Fibroblast of skin of abdomen (primary cell): ENCODE measurements at places on chromosomes 1 and 21.

DNA sequence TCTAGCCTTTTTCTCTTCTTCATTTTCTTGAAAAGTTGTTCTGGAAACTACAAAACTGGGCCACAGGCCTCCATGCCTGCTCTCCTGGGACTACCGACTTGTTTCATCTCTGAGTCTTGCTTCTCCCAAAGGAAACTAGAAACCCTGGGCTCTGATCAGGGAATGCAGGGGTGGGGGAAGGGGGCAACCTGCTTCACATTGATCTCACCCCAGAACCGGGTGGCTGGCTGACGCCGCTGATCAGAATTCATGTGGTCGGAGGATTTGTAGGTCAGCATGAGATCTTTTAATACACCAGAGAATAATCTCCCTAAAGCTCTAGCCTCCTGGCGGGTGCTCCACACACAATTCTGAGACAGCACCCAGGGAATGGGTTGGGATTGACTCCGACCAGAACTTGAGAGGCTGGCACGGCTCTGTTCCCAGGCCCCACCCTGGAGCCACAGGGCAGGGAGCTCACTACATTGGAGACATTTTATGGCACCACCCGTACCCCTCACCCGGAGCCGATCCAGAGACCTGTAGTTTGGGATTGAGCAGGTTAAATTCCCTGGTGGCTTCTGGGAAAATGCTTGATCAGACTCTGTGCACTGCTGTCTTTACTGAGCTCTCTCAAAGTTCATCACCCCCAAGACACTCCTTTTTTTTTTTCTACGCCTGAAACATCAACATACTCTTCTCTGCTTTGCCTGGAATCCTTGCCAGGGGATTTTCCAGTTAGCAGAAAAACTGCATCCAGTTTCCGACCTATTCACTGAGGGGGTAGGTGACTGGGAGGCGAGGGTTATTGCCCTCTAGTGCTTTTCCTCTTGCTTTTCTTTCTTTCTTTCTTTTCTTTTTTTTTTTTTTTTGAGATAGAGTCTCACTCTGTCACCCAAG is 12.2 kb upstream of the ARHGEF10L start:
- no peak for DNase-seq

DNA sequence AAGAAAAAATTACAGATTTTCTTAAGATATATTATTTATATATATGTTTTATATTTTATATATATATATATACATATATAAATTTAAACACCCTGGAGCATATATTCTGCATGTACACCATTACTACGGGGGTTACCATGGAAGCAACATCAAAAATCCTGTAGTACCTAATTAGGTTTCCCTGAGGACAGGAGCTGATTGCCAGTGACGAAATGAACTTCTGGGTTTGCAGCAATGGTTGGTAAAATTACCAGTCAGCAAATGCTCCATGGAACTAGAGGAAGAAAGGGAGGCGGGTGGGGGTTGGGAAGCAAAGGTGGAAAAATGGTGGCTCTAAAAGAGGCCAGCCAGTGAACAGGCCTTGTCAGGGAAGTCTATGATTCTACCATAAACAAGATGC is 89.5 kb downstream of the KCNN3 start:
- DNase-seq = no peak

DNA sequence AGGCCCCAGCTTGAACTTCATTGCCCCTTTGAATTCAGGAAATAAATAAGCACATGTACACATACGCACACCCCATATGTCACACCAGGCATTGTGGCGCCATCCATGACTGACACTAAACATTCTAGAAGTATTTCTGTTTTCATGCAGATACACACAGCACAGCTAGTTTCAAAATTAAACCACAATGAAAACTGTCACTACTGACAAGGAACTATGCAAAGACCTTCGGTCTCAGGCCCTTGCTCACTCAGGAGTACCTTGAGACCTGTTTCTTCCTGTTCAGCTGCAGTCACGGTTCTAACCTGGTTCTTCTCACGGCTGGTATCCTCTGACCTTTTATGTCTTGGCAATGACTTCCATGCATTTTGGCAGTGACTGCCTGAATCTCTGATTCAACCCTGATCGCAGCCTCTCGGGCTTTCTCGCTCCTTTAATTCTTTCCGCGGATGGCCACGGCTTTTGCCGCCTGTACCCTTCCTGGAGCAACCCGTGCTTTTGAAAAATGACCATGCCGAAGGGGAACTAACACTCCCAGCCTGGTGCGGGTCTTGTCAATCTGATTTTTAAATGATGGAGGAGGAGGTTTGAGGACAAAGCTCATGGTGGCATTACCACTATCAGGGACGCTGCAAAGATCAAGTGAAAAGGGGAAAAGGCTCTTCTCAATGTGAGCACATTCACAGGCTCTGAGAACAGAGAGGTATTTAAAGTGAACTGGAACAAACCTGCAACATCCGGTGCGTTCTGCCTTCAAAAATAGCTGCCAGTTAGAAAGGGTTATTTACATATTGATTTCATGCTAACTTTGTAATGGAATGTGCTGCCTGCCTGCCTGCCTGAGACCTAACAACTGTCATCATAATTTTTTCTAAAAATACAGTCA is 384.6 kb downstream of the RRAGC start:
- no peak for DNase-seq

GRCh38 chr1:37999430-38000232 is 5.7 kb downstream of the FHL3 start:
- DNase-seq = peak; percentile 72

DNA sequence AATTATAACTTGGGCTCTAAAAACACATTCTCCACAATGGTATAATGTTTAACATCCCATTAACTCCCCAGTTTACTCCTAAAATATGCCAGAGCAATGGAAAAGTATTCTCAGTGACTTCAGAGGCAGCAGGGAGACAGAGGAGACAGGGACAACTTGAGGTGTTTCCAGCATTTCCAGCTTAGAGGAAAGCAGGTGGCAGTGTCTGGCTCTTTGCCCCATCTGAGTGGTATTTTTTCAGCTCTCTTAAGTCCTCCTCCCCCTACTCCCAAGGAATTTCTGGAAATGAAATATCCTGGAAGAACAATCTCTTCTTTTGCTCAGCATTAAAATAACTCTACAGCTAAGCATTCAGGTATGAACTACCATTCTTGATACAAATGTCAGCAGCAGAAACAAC is 10.8 kb upstream of the ERMAP start:
- no peak for DNase-seq
